HepG2 (cell line): ENCODE measurements at places on chromosomes 4 and X.

GRCh38 chr4:100169491-100170485, 20.5 kb downstream of the DDIT4L start:
- DNase-seq: no peak

- no peak for DNase-seq
Measured at GRCh38 chr4:85603437-85604336, 128.7 kb downstream of the ARHGAP24 start.

- no peak for DNase-seq
Measured at GRCh38 chr4:109588176-109588575, 28.1 kb downstream of the MCUB start.

- peak; percentile 16 for DNase-seq
Measured at GRCh38 chr4:73776321-73776729, 36.0 kb downstream of the CXCL8 start.

- no peak for DNase-seq
Measured at GRCh38 chrX:43971966-43972961, 926 bp downstream of the NDP start.

DNA sequence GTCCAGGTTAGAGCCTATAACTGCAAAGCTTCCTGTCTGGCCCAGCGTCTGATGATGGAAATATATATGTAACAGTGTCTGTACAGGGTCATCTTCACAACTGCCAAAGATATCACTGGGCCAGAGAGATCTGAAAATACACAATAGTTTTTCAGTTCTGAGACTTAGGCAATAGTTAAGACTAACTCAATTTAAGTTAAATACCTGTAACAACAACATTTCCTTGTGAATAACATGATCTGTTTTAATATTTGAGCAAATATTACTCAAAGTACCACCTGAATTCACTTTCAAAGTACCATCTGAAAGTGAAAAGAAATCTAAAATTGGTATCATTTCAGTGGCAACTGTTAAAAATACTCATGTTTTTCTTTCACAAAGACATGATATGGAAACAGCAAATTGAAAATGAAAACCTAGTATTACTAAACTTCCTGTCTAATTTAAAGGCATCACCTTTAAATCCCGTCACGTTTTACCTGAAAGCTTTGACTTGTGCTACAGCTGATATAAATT, 9.6 kb downstream of the ZAR1 start:
- DNase-seq: no peak

- peak; percentile 10 for DNase-seq
Measured at GRCh38 chr4:78512357-78512920, 39.1 kb upstream of the ANXA3 start.

GRCh38 chrX:129577473-129577872, 37.4 kb downstream of the OCRL start:
- no peak for DNase-seq

GRCh38 chr4:78032446-78032845, 24.7 kb upstream of the FRAS1 start:
- DNase-seq: no peak

DNA sequence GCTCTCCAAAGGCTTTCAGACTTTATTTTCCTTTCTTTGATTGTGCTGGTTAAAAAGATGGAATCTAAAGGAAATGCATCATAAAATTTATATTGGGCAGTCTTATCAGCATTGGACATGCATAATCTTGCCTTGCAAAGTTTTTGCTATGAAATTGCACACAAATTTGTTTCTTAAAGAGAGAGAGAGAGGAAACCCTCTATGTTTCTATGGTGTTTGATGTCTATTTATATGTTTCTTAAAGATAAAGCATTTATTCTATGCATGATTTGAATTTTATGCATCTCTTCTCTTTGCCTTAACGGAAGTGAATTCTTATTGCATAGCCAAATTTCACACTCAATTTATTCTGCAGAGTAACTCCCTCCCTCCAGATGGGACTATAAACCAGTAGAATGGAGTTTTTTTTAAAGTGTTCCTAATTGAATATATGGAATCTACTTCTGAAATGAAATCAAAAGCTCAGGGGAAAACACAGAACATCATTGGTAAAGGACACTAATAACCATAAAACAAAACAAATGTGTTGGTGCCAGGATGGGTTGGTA, 83.5 kb upstream of the PPARGC1A start:
- no peak for DNase-seq

- DNase-seq: no peak
Measured at GRCh38 chr4:73918058-73918457, 48.9 kb downstream of the CXCL1 start.

DNA sequence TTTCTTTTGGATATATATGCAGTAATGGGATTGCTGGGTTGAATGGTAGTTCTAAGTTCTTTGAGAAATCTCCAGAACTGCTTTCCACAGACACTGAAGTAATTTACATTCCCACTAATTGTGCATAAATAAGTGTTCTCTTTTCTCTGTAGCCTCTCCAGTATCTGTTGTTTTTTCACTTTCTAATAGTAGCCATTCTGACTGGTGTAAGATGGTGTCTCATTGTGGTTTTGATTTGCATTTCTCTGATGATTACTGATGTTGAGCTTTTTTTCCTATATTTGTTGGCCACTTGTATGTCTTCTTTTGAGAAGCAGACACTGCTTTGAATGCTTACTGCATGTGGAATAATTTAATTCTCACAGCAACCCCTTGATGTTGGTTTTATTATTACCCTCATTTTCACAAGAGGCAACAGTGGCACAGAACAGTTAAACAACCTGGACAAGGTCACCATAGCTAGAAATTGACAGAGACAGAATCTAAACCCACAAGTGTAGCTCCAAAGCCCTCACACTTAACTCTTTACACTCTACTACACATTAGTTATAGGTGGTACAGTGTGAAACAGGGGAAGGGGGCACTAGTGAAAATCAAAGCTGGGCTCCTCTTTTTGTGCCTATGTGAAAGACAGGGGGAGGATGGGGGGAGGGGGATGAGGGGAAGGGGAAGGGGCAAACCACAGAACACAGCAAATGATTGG, 96.1 kb downstream of the REELD1 start:
- no peak for DNase-seq

DNA sequence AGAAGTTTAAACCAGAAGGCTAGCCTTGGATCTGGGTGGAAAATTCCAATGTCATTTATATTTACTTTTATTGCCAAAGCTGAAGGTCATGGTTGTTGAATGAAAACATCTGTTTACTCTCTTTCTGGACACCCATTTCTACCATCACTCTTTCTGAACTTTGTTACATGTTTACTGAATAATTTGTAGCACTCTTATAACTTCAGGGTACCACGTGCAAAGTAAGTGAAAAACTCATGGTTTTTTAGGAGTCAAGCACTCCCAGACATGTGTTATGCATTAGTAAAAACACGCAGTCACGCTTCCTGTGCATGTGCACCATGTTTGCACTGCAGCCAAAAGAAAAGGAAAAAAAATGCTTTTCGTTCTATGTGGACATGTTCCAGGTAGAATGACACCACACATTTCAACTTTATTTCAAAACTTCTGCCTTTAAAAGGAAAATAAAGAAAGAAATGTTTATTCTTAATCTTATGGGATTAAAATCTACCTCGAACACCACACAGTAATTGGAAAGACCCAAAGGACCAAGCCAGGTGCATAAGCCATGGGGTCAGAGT, 31.4 kb upstream of the ADH1C start:
- DNase-seq: no peak

DNA sequence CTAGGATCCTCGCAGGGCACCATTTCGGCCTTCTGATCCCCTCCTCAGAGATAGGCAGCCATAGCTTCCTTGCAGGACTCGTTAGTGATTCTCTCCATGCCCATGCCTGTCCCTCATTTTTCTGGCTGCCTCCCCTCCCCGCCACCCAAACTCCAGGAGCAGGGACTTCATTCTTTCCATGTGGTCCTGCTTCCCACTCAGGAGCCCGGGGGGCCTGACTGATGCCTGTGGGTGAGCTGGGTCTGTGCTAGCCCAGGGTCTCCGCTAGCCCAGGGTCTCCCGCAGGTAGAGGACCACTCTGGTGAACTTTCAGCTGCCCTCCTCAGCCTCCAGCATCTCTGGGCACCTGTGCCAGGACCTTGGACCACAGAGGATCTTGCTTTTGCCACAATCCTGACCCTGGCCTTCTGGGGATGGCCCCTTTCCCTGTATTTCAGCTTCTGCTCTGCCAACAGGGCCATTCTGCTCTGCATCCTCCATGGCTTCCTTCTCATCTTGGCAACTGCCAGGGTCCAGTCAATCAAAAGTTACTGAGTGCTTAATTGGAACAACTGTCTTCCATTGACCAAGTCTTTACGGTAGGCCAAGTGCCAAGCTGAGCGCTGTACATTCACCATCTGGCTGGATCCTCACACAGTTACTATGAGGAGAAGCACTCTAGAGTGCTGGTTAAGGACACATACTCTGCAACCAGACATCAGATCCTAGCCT, 152.2 kb downstream of the EFNB1 start:
- no peak for DNase-seq

DNA sequence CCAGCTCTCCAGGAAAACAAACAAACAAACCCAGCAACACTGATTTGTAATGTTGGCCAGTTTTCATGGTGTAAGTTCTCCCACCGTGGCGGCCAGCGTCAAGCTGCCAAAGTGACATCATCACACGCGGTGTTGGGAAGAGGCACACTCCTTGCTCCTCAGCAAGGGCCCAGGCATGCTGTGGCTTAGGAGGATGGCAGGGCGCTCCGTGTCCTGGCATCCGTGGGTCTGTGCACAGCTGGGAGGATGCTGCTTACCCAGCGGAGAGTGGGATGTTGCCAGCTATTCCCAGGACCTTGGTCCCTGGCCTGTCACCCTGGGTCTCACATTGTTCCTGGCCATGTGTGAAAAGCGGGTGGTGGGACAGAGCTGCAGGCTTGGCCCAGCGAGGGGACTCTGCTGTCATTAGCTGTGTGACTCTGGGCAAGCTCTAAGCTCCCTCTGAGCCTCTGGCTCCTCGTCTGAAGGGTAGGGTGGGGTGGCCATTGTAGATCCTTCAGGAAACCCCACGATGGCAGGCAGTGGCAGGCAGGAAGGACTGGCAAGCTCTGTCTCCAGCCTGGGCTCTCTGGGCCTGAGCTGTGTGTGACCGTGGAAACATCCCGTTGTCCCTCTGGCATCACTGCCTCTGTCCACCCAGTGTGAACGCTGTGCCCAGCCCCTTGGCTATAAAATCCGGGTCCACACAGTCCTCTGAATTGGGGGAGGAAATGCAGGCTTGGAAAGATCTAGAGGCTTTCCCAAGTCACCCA, 10.8 kb downstream of the PSAPL1 start:
- no peak for DNase-seq

DNA sequence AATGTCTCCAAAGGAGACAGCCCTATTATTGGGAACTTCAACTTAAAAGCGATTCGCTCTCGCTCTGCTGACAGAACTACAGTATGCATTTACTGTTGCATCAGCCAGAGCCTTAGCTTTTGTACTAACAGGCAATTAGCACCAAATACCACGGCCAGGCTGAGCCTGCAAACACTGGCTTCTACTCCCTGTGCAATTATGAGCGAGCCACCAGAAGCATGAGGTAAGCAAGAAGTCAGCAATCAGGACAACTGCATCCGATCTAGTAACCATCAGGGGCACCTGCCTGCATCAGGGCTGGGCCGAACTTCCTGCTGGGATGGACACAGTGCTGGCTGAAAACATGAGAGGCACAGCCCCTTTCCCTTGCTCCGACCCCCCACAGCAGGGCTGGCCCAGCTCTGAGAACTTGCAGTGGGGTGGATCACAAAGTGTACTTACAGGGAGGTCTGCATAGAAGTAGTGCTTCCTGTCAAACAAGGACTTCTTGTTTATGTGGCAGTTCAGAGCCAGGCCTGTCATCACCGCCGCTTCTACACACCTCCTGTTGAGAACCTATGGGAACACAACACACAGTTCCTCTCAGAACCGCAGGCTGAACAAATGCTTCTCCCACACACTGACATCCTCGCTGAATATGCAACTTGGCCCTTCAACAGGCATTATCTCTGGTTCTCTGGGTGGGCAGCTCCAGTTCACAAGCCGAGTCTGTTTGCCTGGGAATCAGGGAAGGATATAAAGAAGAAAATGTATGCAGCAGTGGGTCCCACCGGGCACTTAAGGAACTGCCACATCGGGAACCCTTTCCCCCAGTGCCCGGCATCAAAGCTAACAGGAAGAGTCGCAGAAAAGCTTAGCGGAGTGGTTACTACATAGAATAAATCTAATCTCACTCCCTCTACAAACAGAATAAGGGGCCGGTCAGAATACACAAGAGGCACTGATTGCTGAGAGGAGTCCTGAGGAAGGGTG, 41.5 kb downstream of the GATB start:
- no peak for DNase-seq

DNA sequence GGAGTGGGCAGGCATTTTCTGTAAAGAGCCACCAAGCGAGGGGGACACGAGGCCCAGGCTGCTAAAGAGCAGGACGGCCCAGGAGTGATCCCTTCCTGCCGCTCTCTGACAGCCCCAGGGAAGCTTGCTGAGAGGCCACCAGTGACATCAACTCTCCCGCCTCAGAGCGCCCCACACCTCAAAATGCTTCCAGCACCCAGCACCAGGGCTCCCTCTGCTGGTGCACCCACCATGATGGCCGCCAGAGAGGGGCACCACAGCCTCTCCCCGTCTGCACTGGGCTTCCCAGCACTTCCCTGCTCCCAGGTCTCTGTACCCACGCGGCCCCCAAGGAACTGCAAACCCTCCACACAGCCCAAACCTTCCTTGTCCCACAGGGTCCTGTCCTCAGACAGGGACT, 40.4 kb downstream of the GAK start:
- peak; percentile 10 for DNase-seq

DNA sequence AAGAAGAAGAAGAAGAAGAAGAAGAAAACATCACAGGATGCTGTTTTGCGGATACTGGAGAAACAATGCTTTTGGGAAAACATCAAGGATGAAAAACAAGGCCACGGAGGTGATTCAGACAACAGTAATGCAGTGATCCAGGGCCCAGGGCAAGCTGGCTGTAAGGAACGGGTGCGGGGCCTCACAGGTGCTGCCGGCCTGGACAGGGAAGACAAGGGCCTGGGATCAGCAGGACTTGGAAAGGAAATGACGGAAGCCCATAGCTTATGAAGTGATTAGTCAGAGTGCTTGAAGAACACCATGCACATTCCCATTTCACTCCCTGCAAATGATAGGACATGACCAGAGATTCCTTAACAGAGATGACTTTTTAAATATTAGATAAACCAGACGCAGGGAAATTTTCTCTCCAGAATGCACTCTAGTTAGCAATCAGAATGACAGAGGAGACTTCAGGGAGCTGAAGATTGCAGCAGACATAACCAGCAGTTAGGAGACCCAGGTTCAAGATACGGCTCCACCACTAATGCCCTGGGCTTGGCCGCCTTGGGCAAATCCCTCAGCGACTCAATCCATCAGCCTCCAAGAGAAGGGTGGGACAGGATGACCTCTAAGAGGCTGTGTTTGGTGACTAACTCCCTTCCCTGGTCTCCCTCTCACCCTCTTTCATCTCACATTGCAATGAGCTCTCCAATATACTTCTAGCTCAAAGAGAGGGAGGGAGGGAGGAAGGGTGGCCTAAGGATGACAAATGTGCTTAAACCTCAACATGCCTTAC, 54.1 kb downstream of the APBB2 start:
- DNase-seq: no peak

- no peak for DNase-seq
Measured at GRCh38 chr4:126458993-126459392, 1144.2 kb downstream of the FAT4 start.

DNA sequence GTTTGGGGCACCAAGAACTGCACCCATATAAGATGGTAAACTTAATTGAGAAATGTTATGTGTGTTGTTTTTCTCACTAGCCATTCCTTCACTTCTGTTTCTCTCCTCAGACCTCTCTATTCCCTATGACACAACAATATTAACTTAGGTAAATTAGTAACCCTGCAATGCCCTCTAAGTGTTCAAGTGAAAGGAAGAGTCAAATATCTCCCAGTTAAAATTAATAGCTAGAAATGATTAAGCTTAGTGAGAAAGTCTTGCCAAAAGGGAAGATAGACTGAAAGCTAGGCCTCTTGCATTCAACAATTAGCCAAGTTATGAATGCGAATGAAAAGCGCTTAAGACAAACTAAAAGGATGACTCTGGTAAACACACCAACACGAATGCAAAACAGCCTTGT, 132.9 kb upstream of the KLF8 start:
- no peak for DNase-seq
